ENCODE measurements at places on chromosomes 7 and 10. TPM values are rescaled to one million over a fixed set of nuclear protein-coding genes. Genes with fewer than 3 reads are reported as not detected.

The CPA2 gene
- total RNA-seq: 4.1 TPM

The OR6V1 gene
- total RNA-seq: not detected

The STEAP2 gene
- 7.8 TPM for total RNA-seq

The INTS15 gene
- 203 TPM for total RNA-seq

The ZNF655 gene
- total RNA-seq: 55.8 TPM

DNA sequence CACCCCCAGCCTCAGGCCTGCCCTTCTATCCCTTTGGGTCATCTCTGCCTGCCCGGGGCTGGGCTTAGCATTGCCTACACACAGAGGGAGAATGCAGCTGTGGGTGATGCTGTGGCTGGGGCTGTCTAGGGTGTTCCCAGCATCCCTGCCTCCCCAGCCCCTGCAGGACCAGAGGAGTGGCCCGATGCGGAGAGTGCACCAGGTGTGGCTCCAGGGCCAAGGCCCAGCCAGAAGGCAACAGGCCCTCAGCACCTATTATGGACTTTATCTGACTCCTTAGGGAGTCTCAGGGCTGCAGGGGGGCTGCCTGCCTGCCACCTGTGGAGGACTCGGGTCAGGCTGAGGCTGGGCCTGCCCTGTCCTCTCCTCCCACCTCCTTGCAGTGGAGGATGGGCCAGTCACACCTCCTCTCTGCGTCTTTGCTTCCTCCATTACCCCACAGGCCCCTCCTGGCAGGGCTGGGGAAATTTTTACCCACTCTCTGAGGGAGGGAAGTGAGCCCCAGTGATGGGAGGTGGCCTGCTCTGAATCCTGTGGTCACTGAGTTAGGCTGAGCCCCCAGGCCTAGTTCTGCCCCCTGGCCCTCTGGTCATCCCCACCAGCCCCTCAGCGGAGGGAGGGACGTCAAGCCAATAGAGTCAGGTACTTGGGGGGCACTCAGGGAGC lies 92.9 kb upstream of the PCBD1 start:
- no peak for DNase-seq

DNA sequence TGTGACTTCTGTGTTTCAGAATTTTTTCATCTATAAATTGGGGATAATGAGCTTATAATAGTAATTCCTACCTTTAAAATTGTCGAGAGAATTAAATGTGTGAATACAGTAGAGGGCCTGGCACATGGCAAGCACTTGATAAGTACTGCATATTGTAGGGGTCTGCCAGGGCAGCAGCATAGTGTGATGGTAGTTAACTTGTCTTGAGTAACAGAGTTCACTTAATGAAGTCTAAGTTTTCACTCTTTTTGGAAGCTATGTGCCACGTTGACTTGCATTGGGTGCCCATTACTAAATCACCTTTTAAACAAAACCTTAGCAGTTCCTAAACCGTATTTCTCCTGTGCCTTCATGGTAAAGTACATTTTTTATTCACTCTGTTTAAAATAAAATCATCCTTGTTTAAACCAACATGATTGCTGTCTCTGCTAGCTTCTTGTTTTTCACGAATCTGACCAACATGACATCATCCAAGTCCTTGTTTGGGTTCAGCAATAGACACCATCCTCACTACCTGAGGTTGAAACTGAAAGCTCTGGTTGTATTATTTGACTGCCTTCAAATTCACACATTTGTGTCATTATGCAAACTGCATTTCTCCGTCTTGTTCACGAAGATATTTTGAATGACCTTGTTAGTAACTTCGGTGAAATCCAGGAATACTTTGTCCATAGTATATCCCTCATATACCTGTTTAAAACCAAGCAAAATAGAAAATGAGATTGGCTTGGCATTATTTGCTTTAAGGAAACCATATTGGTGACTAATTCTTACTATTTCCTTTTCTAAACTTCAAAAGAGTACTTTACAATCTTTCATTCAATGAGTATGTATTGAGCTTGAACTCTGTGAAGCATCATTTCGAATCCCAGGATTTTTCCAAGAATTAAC lies 340.2 kb downstream of the SUGCT start:
- no peak for DNase-seq

GRCh38 chr10:76353237-76353851 lies 921.9 kb downstream of the LRMDA start:
- DNase-seq: peak; percentile 70

- DNase-seq: no peak
Measured at GRCh38 chr10:102420181-102420713, 389 bp upstream of the FBXL15 start.

DNA sequence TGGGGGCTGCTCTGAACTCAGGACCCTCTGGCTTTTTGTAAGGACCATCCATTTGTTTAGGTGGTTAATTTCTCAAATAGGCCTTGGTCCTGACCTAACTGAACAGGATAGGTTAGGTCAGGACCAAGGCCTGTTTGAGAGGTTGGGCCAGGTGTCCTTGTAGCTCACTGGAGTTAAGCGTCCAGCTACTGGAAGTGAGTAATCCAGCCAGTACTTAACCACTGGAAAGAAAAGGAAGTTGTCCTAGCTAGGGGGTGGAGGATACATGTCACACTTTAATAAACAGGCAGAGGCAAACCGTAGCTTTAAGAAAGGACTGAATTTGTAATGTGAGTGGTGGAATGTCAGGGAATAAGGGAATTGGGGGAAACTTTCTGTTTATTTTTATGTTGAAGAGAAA lies 96.0 kb downstream of the GPR85 start:
- DNase-seq: no peak

DNA sequence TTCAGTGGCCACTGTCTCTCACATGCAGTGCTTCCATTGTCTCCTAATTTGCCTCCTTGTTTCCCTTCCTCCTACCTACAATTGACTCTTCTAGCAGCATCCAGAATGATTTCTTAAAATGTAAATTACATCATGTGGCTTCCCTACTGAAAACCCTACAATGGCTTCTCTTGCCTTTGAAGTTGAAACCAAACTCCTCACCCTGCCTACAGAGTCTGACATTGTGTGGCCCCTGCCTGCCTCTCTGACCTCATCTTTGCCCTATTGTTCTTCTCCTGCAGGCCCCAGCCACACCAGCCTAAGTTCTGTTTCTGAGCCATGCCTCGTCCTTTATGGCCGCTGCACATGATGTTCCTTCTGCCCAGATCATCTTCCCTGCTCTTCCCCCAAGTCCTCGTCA lies 35.8 kb upstream of the CDK1 start:
- no peak for DNase-seq

DNA sequence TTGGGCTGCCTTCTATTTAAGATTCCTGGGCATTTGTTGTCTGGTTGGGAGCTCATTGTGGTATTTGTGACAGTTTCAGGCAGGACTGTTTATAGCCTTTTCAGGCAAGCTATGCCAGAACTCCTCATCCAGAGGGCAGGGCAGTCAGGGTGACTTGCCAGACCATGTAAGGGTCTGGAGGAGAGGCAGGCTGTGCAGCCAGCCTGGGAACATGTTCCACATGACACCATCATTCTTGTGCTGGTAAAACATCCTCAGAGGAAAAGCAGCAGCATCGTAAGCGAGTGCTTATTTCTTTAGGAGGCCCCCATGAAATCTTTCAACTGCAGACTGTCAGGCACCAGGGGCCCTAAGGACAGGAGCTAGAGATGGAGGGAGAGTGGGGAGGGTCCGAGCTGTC lies 44.0 kb upstream of the SORBS1 start:
- DNase-seq: peak; percentile 62

GRCh38 chr10:4675808-4676207 lies 150.2 kb upstream of the AKR1E2 start:
- no peak for DNase-seq

- peak; percentile 12 for DNase-seq
Measured at GRCh38 chr7:157429001-157429679, 92.3 kb downstream of the DNAJB6 start.

- no peak for DNase-seq
Measured at GRCh38 chr7:139748373-139748765, 29.4 kb downstream of the HIPK2 start.

- DNase-seq: peak; percentile 5
Measured at GRCh38 chr10:5897053-5897340, 7.0 kb downstream of the FBH1 start.

DNA sequence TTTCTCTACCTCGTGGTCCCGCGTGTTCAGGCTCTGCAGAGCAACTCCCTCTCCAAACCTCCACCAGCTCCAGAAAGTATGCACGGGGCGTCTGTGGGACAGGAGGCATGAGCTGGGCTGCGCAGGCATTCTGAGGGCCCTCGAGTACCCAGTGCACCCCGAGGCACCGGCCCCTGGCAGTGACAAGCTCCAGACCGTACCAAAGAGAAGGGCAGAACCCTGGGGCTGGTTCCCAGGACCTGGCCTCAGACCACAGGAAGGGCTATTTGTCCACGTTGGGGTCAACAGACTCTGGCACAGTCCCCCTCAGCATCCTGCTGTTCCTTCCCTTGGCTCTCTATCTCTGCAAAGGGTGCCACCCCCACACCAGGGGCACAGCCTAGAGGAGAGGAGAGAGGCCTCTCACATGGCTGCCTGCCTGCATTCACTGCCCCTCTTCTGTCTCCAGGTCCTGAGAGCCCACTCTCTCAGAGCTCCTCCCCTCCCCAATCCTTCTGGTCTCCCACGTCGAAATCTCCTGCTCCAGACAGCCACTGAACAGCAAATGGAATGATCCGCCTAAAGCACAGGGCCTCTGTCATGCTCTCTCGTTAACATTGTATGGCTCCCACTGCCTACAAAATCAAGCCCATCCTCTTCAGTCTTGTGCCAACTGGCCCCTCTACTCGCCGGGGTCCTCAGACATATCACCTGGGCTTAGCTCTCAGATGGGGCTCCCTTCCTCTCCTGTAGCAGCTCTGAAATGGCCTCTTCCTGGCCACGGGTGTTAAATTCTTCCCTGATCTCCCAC lies 96.3 kb downstream of the OAT start:
- DNase-seq: no peak

DNA sequence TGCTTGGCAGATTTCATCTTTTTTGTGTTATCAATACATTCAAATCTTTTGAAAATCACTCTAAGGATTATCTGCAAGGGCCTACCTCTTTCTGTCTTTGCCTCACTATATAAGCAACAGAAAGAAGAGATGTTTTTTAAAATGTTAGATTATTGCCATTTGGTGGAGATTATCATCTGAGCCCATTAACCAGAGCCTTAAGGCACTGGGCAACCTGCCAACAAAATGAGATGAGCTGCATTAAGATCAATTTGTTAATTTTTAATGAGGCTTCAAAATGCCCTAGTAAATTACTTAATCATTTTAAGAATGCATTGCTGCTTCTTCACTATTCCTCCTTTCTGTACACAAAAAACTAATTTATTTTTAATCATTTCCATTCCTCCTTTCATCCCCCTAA lies 314.1 kb downstream of the SNX13 start:
- no peak for DNase-seq

DNA sequence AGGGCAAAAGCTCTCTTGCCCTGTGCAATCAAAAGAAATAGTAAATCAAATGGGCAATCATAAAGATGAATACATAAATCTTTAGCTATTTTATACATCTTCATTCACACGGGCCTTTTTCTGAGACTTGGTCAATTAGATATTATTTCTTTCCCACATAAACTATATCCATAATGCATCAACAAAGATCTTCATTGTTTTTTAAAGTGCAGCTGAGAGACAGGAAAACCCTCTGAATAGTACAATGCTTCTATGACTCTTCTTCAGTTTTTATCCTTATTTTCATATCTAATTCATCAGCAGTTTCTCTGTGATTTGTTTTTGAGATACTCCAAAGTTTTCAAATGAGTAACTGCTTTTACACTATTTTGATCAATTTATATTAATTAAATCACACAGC lies 25.5 kb downstream of the LARP4B start:
- no peak for DNase-seq

- DNase-seq: peak; percentile 81
Measured at GRCh38 chr7:102260856-102261255, 25.8 kb upstream of the SH2B2 start.

DNA sequence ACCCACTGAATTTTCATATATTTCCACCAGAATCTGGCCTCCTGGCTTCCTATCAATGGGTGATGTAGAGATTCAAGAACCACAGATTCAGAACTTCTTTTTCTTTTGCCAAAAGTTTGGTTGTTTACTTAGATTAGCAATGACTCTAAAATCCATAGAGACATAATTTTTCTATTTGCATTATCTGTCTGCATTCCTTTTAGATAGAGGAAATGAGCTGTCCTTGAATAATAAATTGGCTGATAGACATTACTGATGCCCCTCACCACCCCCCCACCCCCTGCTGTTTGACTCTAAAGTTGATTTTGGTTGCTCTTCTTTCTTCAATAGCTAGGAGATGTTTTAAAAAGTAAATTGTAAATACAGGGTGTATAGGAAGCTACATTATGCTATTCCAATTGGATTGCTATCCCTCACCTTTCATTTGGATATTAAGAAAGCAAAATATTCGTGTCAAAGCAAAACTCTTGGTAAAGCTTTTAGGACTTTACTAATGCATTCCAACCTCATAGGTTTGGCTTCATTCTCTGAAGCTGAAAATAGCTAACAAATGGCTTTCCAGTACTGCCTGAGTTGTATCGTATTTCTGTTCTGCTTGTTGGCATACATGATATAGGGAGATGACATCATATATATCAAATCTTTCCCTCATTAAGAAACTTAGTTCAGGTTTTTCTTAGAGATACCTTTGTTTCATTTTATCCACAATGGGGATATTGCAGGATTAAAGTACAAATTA lies 606.0 kb downstream of the ARL4A start:
- no peak for DNase-seq

DNA sequence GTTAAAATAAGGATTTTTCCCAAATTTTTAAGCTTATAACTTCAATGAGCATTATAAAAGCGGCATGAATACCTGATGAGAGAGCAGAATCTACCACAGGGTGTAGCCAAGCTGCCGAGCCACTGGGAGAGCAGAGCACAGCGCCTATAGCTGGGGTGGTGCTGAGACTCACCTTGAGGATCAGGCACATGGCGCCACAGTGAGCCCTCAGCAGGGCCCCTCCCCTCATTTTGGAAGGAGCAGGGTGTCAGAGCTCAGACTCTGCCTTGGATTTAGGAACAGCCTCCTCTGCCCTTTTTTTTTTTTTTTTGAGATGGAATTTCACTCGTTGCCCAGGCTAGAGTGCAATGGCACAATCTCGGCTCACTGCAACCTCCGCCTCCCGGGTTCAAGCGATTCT lies 118.6 kb downstream of the SRPK2 start:
- no peak for DNase-seq
